Effector CD4-positive, alpha-beta T cell (primary cell): ENCODE measurements at places on chromosomes 12 and 14.

DNA sequence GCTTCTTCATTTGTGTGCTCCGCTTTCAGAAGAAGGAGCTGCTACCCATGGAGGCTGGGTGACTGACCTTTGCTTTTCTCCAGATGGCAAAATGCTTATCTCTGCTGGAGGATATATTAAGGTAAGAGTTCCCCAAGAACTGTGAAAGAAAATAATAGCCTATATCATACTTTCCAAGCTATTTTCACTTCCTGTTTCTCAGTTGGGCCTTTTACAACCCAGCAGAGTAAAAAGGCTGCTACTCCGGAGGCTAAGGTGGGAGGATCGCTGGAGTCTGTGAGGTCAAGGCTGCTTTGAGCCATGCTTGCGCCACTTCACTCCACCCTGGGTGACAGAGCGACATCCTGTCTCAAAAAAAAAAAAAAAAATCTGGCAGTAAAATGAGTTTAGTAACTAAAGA, 82.1 kb downstream of the APAF1 start:
- DNase-seq = no peak

GRCh38 chr14:61511558-61511948, 183.8 kb upstream of the HIF1A start:
- DNase-seq = no peak

DNA sequence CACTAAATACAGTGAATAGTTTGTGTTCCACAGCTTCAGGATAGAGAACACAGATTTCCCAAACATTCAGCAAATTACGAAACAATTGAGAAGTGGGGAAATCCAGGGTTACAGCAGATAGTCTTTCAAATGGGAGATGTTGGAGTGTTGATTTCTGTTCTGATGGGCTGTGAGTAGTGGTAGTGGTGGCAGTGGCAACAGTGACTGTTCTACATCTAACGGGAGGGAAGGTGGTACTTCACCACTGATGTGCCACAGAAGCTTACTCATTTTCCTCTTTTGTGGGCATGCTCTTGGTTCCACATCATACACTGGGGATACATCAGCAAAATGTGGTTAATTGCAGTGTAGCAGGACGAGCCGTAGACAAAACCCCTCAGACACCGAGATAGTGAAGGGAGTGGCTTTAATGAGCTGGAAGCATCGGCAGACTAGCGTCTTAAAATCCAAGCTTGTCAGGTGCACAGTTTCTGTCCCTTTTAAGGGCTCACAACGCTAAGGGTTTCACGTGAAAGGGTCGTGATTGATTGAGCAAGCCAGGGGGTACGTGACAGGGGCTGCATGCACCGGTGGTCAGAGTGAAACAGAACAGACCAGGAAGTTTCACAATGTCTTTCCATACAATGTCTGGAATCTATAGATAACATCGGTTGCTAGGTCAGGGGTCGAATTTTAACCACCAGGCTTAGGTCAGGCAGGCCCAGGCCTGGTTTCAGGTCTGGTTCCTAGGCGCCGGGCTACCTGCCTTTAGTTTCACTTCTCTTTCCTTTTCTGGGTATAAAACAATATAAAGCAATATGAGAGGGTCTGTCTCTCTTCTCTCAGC, 330.6 kb upstream of the FBXO33 start:
- no peak for DNase-seq

DNA sequence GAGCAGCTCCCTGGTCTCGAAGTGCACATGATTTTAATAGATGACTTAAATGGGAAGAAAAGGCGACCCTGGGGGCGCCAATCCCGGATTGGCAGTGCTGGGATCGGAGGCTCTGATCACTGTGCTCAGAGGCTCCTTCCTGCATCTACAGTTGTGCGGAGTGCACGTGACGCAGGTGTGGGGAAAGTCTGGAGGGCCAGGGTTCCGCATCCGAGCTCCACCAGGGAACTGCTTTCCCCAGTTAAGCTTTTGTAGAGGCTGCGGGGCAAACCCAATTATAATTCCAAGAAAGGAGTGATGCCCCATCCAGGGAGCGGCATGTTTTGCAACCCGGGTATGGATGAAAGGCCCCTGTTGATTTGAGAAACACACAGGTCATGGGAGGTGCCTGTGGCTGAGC, 36.5 kb downstream of the ELK3 start:
- no peak for DNase-seq

DNA sequence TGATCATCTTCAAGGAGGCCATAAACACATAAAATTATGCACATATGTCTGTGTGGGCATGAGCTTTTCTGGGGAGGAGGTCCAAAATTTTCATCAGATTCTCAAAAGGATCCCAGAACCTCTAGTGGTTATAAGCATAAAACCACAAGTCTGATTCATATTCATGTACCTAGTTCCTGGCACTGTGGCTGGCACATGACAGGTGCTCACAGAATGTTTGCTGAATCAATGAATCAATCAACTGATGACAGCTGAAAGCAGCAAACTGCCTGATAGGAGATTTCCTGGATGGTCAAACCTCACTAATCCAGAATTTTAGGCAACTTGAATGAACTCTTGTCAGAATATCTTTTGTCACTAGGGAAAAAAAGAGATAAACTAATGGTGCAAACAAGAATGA, 13.5 kb upstream of the CMKLR1 start:
- no peak for DNase-seq

DNA sequence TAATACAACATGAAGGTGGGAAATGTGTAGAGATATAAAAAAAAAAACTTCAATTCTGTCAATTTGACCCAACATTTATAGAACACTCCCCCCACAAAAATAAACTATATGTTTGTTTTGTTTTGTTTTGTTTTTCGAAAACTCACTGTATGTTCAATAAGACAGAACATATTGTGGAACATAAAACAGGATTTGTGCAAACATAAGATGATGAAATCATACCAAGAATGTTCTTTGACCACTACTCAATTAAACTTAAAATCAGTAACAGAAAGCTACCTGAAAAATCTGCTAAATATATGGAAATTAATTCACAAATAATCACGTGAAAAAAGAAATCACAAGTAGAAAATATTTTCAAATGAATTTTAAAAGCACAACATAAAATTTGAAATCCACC, 61.2 kb downstream of the PAWR start:
- DNase-seq = no peak

- no peak for DNase-seq
Observed at GRCh38 chr12:25838007-25838406, 120.5 kb upstream of the RASSF8 start.

DNA sequence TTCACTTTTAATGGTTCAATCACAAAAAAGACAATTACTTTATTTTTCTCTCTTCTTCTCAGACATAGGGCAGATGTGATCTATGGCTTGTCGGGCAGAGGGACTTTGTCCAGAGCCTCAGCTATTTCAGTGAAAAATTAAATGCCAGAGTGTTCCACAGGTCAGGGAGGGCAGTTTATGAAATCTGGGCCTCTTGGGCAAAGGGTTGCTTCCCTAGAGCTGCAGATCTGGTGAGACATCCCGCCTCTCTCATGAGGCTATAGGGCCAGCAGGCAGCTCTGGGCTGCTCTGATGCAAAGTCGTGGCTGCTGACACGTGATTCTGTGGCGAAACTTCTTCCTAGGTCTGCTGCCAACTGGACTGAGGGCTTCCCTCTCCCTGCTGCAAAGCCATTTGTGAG, 6.0 kb downstream of the CLMN start:
- no peak for DNase-seq

DNA sequence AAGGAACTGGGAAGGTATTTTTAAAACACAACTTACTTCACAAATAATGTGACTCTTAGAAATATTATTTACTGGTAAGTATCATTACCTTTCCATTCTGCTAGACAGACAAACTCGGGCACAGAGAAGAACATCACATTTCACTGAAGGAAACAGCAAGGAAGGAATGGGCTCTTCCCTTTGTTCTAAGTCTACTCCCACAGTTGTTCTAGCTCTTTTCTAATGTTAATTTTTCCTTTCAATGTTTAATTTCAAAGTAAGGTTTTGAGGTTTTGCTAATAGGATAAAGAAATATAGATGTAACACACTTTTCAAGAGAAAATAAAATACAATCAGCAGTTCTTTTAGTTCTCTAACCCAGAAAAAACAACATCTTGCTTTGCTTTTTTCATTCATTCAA, 7.0 kb downstream of the NID2 start:
- no peak for DNase-seq

GRCh38 chr14:34583525-34583924, 44.0 kb upstream of the EAPP start:
- DNase-seq = no peak

DNA sequence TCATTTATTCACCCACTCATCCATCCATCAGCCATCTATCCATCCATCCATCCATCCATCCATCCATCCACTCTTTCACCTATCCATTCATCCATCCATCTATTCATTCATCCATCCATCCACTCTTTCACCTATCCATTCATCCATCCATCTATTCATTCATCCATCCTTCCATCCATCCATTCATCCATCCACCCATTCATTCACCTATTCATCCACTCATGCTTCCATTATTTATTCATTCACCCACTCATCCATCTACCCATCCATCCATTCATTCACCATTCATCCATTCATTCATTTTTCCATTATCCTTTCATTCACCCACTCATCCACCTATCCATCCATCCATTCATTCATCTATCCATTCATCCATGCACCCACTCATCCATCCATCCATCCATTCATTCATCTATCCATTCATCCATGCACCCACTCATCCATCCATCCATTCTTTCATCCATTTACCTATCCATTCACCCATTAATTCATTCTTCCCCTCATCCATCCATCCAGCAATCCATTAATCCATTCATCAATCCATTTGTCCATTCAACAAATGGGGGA, 360.9 kb downstream of the ADGRD1 start:
- no peak for DNase-seq

GRCh38 chr12:52037248-52037861, 13.9 kb upstream of the NR4A1 start:
- no peak for DNase-seq

DNA sequence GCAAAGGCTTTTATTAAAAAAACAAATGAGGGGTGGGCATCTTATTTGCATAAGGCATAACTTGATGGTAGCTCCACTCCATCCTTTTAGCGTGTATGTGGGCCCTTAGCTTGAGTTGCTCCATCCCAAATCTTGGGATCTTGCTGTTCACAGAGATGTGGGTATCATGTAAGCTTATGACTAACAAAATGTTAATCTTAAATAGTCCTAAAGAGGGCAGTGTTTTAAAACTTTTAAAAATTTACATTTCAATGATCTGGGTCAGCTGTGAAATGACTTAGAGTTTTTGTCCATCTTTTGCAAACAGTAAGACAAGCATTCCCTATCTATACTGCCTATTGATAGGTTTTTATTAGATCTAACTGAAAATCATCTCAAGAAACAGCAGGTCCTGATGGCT, 86.0 kb downstream of the SLCO1A2 start:
- no peak for DNase-seq

DNA sequence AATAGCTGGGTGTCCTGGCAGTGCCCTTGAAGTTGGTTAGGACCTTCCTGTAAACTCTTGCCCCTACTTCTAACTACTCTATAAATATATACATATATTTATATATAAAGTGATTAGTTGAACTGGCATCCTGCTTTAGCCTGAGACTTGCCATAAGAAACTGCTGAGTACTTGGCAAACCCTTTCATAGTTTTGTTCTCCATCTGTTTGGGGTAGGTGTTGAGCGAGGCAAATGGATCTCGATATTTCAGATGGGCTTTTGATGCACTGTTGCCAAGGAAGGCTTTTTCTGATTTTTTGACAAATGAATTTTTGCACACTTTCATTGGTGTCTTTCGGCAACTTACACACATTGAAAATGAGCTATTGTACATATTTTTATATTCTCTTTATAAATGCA, 10.4 kb downstream of the CALM1 start:
- no peak for DNase-seq

DNA sequence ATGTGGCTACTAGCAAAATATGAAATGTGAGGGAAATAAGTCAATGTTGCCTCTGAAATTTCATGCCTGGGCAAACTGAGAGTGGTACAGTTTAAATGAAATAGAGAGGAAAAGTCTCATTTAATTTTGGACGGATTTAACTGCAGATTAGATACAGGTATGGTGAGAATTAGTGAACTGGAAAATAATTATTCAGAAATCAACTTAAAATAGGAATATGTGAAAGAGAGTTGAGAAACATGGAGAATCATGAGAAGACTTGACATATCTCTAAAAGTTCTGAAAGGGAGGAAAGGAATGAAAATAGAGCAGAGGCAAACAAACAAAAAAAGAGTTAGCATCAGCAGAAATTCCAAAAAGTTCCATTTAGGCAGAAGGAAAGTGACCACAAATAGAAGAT, 33.5 kb upstream of the BMAL2 start:
- no peak for DNase-seq

- DNase-seq = no peak
Observed at GRCh38 chr12:31368666-31369361, 42.9 kb upstream of the SINHCAF start.

DNA sequence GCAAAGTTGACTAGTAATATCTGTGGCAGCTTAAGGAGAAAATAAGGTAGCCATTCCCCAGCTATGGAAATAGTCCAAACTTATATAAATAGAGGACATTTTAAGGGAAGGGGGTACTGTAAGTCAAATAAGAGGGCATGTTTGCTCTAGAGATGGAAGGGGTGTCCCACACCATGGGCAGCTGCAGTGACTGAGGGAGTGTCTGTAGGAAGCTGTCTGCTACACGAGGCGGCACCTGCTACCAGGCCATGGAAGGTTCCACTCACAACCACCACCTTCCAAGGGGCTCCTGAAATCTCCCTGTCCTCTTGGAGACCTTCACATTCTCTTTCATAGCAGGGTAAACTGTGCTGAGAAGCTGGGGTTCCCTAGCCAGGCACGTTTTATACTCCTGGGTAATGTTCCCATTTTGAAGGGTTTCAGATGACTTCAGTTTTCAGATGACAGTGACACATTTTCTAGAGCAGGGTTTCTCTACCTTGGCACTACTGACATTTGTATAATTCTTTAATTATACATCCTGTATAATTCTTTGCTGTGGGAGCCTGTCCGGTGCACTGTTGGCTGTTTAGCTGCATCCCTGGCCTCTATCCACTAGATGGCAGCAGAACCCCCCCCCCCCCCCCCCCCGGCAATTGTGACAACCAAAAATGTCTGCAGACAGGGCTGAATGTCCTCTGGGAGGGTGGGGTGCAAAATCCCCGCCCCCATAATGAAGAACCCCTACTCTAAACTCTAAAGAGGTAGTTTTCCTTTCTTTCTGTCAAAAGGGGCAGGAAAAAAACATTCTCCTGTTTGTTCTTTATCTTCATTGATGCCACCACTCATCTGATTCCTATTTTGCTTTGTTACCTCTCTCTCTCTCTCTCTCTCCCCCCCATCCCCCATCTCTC, 11.6 kb upstream of the SMCO2 start:
- DNase-seq = no peak

DNA sequence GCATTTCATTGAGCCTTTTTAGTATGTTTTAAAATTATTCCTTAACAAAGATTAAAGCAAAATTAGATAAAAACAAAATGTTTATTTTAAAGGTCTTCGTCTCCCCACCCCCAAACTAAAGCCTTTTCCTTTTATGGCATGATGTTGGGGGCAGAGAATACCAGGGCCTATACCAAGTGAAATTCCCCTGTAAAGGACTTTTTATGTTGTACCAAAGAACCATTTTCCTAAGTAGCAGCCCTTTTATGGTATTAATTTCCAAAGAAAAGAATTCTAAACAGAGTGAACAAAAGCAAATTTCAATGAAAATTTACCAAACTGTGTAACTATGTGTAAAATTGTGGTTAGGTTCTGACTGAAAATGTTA, 71.9 kb upstream of the GNPNAT1 start:
- no peak for DNase-seq
